ENCODE measurements at places on chromosomes 16 and 17.

GRCh38 chr17:30124273-30124796, 7.7 kb downstream of the NSRP1 start:
- no peak for DNase-seq

- peak; percentile 96 for DNase-seq
Measured at GRCh38 chr17:4554997-4555799, at the start of gene MYBBP1A. TSS of gene MYBBP1A (minus strand) at chr17:4555384. CDS start at chr17:4555324, 60 bp downstream.

DNA sequence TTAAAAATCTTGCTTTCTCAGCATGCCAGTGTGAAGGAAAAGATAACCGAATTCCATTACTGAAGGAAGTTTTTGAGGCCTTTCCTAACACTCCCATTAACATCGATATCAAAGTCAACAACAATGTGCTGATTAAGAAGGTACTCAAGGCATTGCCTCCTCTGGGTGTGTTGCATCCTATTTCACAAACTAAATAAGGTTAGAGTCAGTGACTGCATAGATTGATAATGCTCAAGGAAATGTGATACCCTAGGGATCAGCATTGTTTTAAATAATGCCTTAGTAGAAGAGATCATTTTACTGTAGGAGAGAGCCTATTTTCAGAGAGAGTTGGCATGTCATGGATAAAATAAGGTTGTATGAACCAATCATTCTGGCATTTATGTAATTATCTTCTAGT, 36.8 kb downstream of the GDPD1 start:
- DNase-seq, result no peak

DNA sequence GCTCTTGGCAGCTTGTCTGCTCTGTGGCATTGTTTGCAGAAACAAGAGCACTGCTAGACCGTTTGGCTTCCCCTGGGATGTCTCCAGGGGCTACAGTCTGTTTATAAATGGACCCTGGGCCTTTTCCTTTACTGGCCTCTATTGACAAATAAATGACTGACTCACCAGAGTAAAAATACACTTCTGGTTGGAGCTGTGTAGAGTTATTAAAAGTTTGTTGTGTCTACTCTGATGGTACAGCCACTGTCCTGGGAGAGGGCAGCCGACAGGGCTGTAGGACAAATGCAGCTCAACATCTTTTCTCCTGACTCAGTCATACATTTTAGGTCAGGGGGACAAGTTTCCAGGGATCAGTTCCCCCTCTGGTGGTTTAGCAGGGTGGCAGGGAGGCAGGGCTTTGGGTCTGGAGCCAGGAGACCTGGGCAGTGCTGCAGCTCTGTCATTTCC, 30.0 kb downstream of the FOXL1 start:
- peak; percentile 55 for DNase-seq

DNA sequence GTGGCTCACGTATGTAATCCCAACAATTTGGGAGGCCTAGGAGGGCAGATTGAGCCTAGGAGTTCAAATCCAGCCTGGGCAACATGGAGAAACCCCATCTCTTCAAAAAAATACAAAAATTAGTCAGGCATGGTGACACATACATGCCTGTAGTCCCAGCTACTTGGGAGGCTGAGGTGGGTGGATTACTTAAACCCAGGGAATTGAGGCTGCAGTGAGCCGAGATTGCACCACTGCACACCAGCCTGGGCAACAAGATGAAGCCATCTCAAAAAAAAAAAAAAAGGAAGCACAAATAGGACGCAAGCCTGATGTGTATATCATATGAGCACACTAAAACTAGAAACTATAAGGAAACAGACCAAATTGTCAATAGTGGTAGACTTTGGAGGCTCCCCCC, 17.1 kb upstream of the FLCN start:
- peak; percentile 41 for DNase-seq

DNA sequence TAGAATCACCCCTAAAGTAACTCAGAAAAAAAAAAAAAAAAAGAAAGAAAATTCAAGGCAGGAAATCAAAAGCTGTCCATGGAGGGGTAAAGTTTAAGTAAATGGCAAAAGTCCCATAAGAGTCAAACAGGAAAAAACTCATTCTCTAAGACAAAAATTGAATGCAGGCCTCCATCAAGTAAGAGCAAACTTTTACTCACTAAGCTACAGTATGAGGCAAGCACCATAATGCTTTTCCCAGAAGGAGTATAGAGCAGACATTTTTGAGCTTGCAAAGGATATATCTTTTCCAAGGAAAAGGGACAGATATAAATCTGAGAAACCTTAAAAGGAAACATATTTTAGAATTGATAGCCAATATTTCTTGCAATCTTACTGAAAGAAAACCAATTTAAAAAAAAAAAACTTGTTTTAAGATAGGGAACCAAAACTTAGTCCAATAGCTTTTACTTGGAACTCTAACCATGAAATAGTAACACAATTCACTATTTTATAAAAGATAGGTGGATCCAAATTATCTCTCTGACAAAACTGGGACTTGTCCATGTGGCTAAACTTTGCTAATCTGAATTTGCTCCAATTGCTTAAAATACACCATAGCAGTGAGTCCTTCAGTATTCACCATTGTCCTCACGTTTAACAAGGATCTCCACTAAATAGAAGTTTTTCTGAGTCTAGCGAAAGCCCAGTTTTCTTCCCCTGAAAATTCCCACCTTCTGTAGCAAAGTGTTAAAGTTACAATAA, 99.8 kb downstream of the CDH11 start:
- DNase-seq, result no peak

DNA sequence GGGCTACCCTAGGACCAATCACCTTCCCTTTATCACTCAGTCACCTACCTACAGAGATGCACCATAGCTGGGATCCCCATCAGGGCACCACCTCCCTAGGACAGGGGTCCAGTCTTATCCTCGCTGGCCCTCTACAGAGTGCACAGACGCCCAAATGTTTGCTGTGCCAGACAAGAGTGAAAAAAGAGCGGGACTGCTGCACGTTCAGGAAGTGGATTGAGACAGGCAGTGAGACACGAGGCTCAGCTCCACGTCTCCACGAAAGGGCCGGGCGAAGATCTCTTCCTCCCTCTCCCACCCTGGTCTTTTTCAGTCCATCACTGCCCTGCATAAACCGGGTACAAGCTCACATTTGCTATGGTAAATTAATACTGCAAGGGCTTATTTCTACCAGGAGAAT, 95.5 kb downstream of the ZFHX3 start:
- no peak for DNase-seq

DNA sequence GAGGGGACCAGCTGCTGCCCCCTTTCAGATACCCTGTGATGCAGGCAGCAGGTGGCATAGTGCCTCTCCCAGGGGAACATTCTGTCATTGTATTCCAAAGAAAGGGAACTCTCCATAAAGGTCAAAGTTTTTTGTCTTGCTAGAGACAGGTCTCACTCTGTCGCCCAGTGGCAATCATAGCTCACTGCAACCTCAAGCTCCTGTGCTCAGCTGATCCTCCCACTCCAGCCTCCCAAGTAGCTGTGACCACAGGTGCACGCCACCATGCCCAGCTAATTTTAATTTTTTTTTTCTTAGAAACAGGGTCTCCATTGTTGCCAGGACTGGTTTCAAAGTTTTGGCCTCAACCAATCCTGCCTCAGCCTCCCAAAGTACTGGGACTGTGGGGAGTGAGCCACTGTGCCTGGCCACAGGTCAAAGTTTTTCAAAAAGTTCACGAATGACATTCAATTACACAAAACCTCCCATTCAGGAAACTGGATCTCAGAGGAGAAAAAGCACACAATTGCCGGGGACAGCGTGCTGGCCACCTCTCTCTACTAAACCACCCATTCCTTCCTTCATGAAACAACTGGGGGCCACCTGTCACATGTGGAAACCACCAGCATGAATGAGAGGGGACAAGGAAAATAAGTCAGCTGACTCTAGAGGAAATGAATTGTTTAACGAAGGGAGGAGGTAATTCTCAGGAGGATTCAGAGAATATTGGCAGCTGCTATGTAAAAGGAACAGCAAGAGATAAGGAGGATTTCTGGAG, 80.0 kb downstream of the MARCHF10 start:
- no peak for DNase-seq

- no peak for DNase-seq
Measured at GRCh38 chr17:36932694-36933511, 4.4 kb upstream of the LHX1 start.

DNA sequence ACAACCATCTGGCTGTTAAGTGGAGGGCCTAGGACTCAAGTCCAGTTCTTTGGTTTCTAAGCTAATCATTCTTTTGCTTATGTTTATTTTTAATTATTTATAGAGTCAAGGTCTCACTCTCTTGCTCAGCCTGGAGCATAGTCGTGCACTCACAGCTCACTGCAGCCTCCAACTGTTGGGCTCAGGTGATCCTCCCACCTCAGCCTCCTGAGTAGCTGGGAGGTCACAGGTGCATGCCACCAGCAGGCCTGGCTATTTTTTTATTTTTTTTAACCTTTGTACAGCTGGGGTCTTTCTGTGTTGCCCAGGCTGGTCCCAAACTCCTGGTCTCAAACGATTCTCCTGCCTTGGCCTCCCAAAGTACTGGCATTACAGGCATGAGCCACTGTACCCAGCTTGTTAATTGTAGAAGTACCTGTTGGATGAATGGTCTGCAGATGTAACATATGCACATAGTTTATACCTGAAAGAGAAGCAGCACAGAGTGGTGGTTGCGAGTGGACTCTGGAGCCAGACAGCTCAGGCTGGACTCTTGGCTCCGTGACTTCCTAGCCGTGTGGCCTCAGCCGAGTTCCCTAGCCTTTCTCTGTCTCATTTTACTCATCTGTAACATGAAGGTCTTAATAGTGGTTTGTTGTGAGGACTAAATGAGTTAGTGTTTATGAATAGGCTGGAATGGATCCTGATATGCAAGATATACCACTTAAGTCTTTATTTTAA, 337.5 kb downstream of the SNX29 start:
- DNase-seq, result no peak

GRCh38 chr17:4719684-4720221, 9.3 kb downstream of the ARRB2 start:
- DNase-seq, result no peak

DNA sequence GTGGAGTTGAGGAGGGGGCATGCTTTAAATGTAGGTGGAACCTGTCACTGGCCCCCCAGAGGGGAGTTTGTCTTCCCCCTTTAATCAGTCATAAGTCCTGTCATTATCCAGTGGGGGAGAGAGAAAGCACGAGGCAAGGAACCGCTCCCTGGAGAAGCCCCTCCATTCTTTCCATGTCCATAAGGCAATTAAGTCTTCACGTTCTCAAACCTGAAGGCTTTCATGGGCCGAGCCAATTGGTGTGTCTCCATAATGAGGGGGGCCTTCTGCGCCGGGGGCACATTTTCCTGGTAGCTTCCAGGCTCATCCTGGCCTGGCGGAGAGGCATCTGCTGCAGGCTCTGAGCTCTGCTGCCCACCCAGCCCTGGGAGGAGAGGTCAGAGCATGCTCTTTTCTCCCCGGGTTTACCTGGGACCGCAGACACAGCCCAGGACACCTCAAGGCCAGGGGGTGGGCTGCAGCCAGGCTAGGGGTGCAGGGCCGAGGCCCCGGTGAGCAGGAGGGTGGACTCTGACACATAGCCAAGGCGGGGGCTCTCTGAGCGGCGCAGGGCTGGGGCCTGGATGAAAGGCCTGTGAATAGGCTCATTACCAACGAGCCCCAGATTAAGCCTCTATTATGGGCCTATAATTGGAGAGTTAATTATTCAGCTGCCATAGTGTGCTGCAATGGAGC, 42.5 kb downstream of the C16orf78 start:
- no peak for DNase-seq
